Posterior cingulate gyrus (tissue), 11 donors: ENCODE measurements at places on chromosomes 2 and 18.

DNA sequence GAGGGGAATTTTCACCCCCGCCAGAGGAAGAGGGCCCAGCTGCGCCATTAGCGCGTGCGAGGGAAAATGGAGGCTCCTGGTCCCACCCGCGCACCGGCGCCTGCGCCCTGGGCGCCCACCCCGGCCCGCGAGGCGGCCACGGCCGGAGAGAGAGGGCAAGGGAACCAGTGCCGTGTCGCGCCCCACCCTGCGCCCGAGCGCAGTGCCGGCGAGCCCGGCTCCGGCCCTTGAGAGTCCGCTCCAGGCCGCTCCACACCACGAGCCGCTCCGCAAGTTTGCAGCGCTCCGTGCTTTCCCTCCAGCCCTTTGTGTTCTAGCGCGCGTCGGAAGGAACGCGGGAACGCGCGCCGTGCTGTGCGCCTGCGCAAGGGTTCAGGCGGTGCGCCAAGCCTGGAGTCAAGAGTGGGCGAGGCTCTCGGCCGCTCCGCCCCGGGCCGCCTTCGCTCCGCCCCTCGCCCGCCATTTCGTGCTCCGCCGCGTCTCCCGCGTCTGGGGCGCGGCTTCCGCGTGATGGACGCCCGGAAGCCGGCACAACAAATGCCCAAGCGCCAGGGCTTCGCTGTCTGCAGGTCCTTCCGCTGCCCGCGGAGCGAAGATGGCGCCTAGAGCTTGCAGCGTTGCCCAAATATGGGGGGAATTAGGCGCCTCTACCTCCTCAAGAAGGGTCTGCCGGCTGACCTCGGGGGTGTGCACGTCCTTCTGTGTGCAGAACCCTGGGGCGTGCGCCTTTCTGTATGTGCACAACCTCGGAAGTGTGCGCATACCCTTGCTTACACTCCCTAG lies 46.1 kb upstream of the PTMA start:
- peak; percentile 99 for DNase-seq

DNA sequence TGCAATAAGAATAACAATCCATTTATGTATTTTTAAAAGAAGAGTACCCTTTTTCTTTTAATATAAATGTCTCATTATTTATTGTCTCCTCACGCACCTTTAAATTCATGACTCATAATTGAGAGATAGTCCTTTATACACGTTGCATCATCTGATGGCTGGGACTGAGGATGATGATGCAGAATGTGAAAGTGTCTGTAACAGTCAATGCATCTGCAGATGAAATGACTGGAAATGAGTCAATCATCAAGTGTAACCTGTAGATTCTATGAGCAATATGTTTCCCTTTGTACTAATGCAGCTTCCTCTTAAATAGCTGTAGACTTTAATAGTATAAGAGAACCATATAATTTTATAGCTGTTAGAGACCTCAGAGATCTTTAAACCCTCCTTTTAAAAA lies 26.1 kb upstream of the SYT4 start:
- no peak for DNase-seq

- no peak for DNase-seq
Measured at GRCh38 chr2:107735201-107735600, 91.5 kb upstream of the RGPD4 start.

- peak; percentile 17 for DNase-seq
Measured at GRCh38 chr2:97995026-97995733, 568 bp downstream of the TMEM131 start.

DNA sequence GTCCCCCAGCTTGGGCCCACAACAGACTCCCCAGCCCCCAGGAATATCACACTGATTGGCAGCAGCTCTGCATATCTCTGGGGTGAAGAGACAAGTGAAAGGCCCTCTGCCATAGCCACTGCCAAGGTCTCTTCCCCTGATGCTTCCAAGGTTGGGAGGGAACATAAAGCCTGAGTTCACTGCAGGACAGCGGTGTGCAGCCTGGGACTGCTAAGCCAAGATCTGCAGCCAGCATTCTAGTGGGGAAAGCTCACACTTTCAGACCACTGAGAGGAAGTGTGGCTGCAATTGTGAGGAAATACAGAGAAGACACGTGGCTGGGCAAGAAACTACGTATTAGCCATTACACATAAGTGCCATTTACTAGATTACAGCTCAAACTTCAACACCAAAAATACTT lies 100.7 kb downstream of the MAIP1 start:
- DNase-seq, result no peak

- no peak for DNase-seq
Measured at GRCh38 chr18:65761636-65762295, 11.0 kb downstream of the CDH7 start.

DNA sequence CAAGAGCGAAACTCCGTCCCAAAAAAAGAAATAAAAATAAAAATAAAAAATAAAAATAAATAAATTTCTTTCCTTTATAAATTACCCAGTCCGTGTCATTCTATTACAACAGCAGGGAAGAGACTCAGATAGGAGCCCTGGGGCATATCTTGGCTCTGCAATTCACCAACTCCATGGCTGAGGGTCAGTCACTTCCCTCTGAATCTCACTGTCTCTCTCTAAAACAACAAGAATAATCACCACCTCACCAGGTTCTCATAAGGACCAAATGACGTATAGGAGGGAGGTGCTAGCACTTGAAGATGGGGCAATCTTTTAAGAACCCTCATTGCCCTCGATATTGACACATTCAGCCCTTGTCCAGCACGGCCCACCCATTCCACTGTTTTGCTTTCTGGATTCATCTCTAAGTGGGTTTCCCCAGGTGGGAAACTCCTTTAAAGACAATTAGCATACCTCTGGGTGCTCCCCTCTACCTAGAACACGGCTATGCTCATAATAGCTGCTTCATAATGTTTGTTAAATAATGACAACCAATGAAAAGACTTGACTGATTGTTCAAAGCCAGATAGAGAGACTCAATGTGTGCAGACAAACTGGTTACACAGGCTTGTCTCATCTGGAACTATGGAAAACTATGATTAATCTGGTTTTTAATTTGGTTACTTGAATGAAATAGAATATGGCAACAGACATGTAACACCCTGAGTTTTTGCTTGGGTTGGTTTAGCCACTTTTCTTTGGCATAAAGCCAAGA lies 15.1 kb downstream of the MYCN start:
- DNase-seq, result no peak

DNA sequence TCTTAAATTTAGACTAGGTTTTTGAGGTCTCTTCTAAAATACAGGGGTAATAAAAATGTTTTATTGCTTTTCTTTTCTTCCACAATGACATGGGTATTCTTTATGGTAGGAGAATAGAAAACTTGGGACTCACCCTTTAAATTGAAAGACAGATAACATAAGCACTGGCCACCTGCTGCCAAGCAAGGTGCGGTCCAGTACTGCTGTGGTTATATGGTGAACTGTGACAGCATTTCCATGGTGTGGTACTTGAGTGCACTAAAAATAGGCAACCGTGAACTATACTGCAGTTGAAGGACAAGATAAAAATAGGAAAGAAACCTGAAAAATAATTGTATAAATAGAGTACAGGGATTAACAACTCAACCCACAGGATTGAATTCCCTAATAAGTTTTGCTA lies 54.4 kb upstream of the GRB14 start:
- DNase-seq, result no peak

GRCh38 chr2:176115883-176116813 lies at the start of gene HOXD10:
TSS of gene HOXD10 (plus strand) at chr2:176116778. CDS start at chr2:176116834, 56 bp downstream.
- DNase-seq, result no peak

DNA sequence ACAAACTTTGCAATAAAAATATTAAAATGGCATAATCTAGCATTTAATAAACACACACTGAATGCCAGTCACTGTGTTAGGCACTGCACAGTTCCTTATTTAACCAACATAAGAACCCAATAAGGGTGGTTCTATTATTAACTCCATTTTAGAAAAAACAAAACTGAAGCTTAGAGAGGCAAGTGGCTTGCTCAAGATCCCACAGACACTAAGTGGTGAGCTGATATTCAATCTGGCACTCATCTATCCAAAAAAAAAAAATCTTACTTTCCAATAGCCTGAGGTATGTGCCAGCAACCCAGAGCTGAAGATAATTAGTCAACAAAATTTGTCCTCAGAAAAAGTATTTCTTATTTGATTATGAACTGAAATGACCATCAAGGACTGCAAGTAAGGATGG lies 799 bp downstream of the CYTIP start:
- DNase-seq, result no peak

GRCh38 chr18:41162191-41162590 lies 792.8 kb upstream of the PIK3C3 start:
- DNase-seq, result no peak

- DNase-seq, result no peak
Measured at GRCh38 chr2:230691005-230691647, 21.5 kb upstream of the CAB39 start.

GRCh38 chr2:38720613-38721241 lies 30.4 kb downstream of the SRSF7 start:
- DNase-seq, result peak; percentile 92

DNA sequence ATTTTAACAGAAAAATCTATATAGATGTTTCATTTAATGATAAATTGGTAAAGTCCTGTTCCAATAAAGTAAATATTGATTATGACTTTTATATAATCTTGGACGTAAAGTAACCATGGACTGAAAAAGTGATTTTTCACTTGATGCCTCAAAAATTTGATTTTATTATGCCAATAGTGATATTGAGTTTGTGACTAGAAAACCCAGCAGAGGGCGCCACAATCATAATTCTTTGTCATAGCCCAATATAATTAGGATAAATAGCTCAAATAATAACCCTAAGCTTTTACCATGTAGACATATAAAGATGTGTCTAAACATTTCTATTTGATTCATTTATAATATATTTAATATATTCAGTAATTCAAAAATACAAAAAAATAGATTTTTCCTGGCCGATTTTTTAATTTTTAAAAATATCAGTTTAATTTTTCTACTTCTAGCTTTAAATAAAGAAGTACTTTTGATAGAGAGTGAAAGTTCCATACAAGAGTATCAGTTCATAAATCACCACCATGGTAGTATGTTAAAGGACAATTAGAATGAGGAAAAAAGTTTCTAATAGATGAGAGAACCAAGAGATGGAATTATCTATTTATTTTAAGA lies 30.7 kb downstream of the CAMKMT start:
- no peak for DNase-seq

DNA sequence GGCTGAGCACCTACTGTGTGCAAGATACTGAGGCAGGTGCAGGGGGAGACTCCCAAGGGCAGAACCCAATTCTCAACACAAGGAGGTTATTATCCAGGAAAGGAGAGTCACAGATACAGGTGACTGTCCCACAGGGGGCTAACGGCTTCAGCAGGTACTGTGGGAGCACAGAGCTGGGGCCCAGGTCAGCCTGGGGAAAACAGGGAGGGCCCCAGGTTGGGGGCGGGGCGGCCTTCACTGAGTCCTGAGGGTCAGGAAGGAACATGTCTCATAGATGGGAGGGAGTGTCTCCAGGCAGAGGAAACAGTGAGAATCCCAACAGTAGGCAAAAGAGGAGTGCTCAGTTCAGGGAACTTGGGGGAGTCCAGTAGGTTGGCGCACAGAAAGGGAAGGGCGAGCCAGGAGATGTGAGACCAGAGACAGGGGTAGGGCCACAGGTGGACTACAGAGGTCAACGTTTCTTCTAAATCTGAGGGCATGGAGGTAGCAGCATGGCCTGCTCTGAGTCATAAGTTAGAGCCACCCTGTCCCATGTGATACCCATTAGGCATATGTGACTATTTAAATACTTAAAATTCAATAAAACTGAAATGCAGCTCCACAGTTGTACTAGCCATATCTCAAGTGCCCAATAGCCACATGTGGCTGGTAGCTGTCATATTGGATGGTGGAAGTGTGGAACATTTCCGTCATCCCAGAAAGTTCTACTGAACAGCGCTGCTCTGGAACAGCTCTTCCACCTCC lies 157.2 kb downstream of the TTC32 start:
- DNase-seq, result no peak

- DNase-seq, result no peak
Measured at GRCh38 chr2:160541745-160542144, 48.1 kb upstream of the RBMS1 start.

DNA sequence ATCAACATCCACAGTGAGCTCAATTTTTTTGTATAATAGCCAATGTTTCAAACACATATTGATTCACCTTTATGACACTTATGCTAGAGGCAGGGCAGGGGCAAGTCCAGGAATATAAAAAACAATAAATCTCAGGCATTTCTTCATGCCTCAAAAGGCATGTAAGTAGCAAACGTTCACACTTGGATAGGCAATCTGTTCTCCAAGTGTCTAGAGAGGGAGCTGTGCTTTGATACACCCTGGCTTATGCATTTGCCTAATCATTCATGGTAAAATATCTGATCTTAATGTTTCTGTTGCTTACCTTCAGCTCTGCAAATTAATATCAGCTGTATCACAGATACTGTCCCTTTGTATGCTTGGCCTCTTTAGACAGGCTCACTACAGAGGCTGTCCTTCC lies 464.5 kb upstream of the SETBP1 start:
- no peak for DNase-seq

GRCh38 chr2:219010162-219010756 lies 17.0 kb upstream of the CRYBA2 start:
- no peak for DNase-seq
